ENCODE measurements at places on chromosomes 5 and 9.

- no peak for DNase-seq
These were observed 172.6 kb upstream of the RAI14 start for GRCh38 chr5:34483442-34484033.

DNA sequence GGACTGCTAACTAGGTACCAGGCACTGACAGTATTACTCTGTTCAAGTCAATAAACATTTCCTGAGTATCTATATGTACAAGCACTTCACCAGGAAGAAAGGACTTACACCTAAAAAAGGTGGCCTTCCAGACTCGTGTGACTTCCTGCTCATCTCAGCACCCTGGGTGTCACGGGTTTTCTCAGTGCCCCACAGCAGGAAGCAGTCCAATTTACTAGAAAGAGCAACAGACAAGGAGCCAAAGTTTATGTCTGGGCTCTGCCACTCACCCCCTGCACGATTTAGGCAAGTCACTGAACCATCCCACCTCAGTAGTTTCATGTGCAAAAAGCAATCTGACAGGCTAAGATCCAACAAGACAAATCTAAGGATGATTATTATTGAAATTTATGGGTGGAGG is 92.4 kb downstream of the TMEM215 start:
- DNase-seq, result no peak

DNA sequence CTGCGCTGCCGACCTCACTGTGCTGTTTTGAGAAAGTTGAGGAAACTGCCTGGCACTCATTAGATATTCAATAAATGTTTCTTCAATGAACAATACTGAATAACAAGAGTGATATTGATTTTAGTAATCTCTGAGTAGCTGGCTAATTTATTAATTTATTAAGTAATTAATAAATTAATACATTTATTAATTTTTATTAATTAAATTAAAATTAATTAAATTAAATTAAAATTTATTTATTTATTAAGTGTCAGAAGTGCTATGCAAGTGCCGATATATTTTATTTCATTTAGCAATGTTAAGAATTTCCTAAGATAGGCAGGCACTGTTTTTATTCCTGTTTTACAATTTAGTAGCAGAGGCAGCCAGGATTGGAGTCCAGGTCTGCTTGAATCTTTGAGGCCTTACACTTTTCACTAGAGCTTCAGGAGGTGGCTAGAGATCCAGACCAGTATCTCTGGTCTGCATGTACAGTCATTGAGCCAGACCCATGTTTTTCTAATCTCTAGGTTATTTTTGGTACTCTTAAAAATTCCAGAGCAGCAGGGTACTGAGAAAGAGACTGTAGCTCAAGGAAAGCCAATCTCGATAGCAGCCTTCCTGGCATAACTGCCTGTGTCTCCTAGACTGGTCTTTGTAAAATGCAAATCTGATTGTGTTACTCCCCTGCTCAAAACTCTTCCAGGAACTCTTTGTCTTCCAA is 109.2 kb downstream of the ARHGEF28 start:
- DNase-seq, result no peak

DNA sequence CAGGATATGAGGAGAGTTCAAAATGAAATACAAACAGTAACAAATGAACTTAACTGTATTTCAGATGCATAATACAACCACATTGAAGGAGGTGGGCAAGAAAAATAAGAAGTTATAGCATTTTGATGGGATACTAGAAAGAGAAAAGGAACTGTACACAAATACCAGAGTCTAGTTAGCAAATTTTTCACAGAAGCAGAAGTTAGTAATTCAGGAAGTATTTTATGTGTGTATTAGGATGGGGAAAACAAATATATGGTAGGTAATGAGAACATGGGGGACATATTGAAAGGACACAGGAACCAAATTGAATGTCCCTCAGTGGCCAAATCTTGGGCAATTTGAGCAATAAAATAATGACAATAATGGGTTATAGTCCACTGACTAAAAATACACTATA is 18.4 kb downstream of the GM2A start:
- DNase-seq, result no peak

- DNase-seq, result no peak
These were observed 536 bp downstream of the SLC27A4 start for GRCh38 chr9:128340691-128341434.

- DNase-seq, result no peak
These were observed 5.5 kb upstream of the ITK start for GRCh38 chr5:157175071-157175612.

DNA sequence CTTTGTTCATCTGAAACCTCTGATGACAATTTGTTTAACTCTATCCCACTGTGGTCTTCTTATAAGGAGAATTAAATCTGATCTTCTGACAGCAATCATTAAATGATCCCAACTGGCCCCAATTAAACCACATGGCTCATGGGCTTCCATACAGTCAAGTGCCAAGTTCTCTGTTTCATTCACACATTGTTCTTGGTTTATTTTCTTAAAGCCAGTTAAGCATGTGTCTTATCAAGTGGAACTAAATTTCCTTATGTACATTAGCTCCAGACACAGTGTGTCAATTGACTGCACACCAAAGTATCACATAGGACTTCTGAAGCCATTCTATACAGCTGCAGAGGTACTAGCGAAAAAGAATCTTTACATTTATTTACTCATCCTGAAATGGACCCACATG is 51.2 kb downstream of the MEF2C start:
- no peak for DNase-seq

- no peak for DNase-seq
These were observed at the start of gene SEPTIN8 for GRCh38 chr5:132777209-132778069. SEPTIN8 (minus strand) TSS chr5:132777239; CDS start chr5:132777137, 102 bp downstream.

DNA sequence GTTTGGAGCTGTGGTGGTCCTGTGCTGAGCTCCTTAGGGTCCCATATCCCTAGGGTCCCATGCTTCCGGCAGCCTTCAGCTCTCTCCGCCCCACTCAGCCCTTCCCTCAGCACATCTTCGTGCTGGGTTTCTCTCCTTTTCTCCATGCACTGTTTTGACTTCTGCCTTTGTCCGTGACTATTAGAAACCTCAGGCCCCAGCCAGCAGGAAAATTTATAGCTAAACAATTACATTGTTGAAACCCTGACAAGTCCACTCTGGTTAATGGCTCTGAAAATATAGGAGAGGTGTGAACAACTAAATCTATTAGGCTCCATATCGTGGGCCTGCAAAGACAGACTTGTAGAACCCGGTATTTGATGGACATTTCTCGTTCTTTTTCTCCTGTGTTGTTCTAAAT is 523.7 kb downstream of the CCDC171 start:
- DNase-seq, result no peak

DNA sequence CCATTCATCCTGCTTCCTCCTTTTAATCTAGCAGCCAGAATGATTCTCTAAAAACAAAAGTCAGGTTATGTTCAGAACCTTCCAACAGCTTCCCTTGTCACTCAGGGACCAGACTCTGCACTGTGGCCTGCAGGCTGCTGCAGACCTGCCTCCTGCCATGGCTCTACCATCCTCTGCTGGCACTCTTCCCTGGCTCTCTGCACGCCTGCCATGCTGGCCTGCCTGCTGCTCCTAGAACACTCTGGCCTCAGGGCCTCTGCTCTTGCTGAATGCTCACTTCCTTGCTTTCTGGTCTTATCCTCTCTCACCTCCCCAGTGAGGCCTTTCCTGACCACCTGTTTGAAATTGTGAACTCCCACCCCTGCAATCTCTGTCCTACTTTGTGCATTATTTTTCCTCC is 149.4 kb downstream of the CD180 start:
- DNase-seq, result no peak

DNA sequence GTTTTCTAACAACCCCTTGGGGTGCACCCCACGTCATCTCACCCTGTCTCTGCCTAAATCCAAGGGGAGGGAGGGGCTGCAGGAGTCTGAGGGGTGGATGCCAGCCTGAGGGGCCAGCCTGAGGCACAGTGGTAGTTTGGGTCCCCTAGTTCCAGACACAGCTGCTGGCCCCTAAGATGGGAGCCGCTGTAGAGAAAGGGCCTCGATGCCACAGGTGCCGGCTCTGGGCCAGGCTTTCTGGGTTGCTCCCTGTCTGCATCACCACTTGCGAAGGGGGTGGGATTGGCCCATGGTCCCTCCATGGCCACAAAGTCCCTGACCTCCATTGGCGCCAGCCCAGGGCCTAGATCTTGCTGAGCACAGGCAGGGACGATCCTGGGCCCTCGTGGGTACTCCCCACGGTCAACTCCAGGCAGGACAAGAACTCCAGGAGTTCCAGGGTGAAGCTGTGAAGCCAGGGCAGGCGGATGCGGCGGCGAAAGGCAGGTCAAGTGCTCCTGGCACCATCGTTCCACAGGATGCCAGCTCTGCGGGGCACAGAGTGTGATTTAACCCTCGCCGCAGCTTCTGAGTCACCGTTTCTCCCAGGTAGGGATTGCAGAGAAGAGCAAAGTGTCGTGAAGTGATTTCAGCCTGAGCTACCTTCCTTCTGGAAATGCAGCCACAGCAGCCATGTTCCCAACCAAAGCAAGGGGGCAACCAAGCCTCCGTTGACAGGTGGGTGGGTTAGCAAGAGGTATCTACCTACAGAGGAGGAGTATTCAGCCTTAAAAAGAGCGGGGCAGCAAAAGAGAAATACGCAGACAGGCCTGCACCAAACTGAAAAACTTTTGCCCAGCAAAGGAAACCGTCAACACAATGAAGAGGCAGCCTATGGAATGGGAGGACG is 41.6 kb upstream of the EXOC3 start:
- no peak for DNase-seq

- no peak for DNase-seq
These were observed 426 bp downstream of the FAM114A2 start for GRCh38 chr5:154038261-154038706.

DNA sequence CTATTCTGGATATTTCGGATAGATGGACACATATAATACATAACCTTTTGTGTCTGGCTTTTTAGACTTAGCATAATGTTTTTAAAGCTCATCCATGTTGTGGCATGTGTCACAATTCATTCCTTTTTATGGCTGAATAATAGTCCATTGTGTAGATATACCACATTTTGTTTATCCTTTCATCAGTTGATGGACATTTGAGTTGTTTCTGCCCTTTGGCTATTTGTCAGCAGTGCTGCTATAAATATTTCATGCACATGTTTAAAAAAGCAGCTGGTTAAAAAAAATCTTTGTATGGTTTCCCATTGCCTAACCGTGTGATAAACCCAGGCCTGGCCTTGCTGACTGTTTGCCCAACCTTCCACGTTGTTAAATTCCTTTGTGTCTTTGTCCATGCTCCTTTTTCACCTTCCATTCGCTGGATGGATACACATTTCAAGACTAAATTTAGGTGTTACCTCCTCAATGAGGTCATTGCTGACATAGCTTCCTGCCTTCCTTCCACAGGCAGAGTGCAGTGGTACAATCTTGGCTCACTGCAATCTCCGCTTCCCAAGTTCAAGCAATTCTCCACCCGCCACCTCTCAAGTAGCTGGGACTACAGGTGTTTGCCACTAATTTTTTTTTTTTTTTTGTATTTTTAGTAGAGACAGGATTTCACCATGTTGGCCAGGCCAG is 11.3 kb downstream of the GDA start:
- DNase-seq, result no peak

DNA sequence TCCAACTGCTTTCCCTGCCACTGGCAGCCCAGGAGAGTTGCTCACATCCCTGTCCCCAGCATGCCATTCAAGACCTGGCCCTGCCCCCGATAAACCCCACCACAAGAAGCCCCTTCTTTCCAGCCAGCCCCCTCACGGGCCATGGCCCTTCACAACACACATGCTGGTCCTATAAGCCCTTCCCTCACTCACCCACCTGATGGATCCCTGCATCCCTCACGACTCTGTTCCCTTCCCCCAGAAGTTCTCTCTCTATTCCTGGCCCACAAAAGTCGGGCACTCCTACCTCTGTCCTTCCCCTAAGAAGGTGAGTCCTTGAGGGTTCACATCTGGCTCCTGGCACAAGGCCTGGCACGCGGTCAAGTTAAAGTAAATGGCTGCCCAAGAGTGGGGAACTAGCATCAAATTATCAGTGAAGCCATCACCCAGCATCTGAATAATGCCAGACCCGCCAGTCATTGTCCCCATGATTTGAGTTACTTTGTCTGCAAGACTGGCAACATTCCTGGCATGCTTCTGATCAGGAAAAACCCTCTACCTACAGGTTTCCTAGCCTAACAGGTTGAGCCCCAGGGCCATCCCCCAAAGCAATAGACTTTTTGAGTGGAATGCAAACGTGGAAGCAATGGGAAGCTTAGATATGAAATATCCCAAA is 65.9 kb downstream of the CRB2 start:
- no peak for DNase-seq

GRCh38 chr5:167402671-167403070 is 888.8 kb upstream of the WWC1 start:
- no peak for DNase-seq

DNA sequence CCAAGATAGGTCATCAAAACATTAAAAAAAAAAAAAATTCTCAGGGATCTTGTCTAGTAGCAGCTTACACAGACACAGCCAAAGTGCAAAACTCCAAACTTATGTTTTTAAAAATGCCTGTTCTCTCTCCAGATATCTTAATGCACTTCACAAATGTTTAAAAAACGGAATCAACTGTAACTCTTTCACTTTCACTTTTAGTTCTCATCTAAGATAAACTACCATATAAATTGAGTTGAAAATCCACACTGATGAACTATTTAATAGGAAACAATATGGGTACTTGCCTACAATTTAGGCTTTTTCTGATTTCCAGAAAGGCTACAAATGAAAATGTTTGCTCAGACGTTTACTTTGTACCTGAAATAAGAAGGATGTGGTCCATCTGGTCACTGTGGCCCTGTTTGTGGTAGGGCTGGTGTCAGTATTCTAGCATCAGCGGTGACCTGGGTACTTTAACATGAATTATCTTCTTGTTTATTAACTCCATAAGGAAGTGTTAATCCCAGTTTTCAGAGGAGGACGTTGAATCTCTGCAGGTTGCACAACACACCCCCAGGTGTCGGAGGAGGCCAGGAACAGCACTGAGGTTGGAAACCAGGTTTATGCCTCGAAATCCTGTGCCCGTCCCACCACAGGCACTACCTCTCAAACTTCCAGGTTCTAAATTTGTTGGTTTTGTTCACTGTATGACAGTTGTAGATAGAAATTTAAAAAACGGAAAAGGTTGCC is 13.3 kb upstream of the LPCAT1 start:
- no peak for DNase-seq

GRCh38 chr5:168714046-168714445 is 134.9 kb upstream of the PANK3 start:
- no peak for DNase-seq

- DNase-seq, result no peak
These were observed at the start of gene PALM2AKAP2 for GRCh38 chr9:109779711-109780452. PALM2AKAP2 (plus strand) TSS chr9:109780198; CDS start chr9:109780489, 291 bp downstream.

DNA sequence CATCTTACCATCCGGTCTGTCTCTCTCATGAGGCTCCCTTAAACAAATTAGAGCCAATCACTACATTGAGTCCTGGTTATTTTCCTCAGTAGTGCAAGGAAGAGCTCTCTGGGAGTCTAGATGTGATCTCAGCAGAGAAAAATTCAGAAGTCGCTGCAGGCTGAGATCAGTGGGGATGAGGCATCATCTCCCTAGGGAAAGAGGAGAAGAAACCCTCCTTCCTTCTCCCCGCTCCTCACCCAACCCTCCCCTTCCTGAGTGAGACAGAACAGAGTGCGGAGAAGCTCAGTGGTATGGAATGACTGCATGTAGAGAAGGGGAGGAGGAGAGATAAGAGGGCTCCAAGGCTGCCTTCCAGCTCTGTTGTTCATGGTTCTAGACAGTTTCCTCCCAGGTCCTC is 80.5 kb downstream of the PAPPA start:
- DNase-seq, result no peak

Measured in left renal pelvis (tissue), 4 donors.